Right hindlimb (tissue), 1 donor: ENCODE measurements at places on chromosomes 4 and X.

- no peak for DNase-seq
These were observed 50.7 kb downstream of the SNX12 start for GRCh38 chrX:71017396-71017939.

DNA sequence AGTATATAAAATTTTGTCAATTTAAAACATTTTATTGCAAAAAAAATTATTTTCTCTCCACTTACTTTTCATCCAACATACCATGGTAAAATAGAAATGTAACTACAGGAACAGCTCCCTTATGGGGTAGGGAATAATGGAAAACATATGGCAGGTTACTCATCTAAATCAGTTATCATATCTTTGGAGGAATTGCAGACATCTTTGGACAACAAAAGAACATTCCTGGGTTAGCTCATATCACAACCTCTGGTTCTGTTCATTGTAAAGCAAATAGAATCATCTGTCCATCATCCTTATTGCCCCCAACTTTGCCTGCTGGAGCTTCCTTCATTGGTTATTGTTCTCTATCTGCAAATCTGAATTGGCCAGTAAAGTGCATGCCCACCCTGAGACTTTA, 387.5 kb upstream of the GRID2 start:
- no peak for DNase-seq

GRCh38 chr4:47801481-47802002, 36.3 kb downstream of the CORIN start:
- no peak for DNase-seq

DNA sequence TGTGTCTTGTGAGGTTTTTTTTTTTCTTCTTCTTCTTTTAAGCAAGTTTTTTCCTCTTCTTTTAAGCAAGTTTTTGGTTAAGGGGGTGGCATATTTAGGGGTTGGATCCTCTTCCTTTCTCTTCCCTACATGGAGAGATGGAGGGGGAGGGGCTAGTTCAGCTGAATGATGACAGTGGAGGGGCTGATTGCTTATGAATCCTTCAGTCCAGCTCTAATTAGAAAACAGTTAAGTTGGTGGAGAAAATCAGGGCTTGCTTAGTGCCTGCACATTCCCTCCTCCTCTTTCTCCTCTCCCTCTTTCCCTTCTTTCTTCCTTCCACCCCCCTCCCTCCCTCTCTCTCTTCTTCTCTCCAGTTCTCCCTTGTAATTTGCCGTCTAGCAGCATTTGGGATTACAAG, 4.4 kb upstream of the HAND2 start:
- DNase-seq: no peak

- no peak for DNase-seq
These were observed 850.6 kb downstream of the CENPC start for GRCh38 chr4:66694739-66695138.

DNA sequence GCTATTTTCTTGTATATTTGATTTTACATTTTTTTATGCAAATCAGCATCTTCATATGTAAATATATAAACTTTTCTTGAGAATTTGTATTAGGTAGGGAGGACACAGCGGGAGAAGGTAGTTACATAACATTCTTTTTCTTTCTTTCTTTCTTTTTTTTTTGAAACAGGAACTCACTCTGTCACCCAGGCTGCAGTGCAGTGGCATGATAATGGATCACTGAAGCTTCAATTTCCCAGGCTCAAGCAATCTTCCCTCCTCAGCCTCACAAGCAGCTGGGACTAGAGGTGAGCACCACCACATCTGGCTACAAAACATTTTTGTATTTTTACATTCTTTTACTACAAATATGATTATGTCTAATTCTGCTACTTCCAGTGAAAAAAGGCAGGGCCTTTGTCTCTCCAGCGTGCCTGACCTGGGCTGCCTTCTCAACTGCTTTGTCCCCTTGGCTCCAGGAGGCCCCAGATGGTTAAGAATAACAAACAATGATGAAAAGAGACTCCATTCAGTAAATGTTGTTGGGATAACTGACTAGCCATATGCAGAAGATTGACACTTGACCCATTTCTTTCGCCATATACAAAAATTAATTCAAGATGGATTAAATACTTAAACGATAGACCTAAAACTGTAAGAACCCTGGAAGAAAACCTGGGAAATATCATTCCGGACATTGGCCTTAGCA, 46.5 kb upstream of the FAT4 start:
- DNase-seq: no peak

DNA sequence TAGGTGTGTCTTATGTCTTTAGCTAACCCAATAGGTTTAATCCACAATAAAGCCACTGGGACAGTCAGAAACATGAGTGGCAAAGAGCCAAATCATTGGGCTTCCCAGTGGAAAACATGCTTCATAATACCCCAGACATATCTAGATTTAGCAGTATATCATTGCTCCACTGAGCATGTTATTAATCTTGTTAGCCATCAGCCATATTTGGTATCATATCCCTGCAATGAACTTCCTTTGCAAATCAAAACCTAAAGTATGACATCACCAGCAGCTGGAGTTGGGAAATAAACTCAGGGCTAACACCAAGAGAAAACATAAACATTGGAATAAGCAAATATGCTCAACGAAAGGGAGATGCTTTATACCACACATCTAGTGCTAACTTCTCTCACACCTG, 280.8 kb upstream of the NOCT start:
- no peak for DNase-seq

DNA sequence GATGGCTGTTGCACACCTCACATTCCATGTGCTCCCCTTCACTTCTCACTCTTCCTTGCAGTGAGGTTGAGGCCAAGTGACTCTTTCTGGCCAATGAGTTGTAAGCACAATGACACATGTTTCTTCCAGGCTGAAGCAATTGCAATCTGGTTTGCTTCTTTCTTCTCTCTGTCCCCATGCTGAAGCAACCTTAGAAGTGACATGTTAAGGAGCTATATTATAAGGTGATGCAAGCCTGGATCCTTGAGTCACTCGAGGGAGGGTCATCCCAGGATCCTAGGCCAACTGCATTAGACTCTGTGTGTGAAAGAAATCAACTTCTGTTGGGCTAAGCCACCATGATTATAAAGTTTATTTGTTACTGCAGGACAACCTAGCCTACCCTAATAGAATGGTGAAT, 45.5 kb upstream of the HS3ST1 start:
- DNase-seq: no peak
